ENCODE measurements at places on chromosomes 1 and 21.

DNA sequence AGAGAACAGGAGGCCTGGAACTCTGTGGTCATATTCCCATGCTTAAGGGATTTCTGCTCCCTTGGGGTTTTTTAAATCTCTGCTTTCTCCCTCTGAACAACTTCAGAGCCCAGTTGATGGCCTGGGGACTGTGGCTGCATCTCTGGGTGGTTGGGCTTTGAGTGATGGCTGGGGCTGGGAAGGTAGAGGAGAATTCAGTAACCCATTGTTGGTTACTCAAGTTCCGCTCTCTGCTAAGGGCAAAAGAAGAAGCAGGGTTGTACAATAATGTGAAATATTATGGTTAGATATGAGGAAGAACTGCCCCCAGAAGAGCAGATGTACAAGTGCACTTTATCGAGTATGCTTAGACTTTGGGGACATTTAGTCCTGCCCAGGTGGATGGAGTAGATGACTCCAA, 72.1 kb upstream of the CNTN2 start:
- DNase-seq = no peak

DNA sequence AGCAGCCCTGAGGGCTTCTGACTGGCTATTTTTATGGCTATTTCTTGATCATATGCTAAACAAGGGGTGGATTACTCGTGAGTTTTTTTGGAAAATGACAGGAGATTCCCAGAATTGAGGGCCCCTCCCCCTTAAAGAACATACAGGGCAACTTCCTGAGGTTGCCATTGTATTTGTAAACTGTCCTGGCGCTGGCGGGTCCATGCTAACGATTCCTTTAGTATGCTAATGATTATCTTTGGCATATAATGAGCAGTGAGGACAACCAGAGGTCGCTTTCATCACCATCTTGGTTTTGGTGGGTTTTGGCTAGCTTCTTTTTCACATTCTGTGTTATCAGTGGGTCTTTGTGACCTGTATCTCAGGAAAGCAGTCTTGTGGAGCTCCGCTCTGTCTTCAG, 24.1 kb downstream of the FMN2 start:
- no peak for DNase-seq

GRCh38 chr1:246790833-246791232, 66.6 kb downstream of the SCCPDH start:
- DNase-seq = no peak

DNA sequence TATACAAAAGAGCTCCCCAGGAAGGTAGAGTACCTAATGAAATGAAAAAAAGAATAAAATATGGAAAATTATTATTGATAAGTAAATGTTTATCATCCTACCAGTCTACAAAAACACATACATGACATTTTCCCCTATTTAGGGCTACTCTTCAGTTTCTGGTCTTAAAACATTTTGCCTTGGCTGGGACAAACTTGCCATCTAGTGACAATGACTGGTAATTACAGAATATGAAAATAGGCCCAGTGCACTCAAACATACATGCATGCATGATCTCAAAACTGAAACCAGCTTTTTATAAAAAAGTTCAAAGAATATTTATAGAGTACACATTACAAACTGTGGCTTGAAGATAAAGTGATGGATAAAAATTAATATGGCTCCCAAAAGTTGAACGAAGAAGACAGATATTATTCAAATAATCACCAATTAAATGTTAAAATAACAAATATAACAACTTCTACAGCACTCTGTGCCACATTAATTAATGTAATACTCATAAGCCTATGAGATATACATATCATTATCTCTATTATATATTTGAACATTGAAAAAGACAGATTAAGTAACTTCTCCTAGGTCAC, 10.5 kb upstream of the RNPC3 start:
- peak; percentile 50 for DNase-seq

- peak; percentile 85 for DNase-seq
Measured at GRCh38 chr1:169312084-169312954, 55.3 kb downstream of the NME7 start.

- no peak for DNase-seq
Measured at GRCh38 chr1:116674011-116674531, 6.5 kb upstream of the IGSF3 start.

- no peak for DNase-seq
Measured at GRCh38 chr1:79711001-79711431, 704.5 kb upstream of the ADGRL4 start.

DNA sequence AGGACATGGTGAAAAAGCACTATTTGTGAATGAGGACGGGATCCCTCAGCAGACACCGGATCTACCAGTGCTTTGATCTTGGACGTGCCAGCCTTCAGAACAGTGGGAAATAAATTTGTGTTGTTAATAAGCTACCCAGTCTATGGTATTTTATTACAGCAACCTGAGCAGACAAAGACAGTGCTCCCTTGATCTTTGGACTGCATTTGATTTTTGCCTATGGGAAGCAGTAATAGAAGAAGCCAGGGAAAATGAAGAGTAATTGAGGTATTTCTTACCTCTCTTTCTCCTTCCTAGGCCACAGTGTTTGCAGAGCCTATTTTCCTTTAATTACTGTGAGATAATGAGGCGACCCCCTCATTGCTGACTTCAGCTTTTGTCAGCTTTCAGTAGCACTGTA, 87.9 kb downstream of the PDE4B start:
- no peak for DNase-seq

- DNase-seq = no peak
Measured at GRCh38 chr21:45029298-45029947, 45.0 kb upstream of the ADARB1 start.

- no peak for DNase-seq
Measured at GRCh38 chr1:232252546-232253118, 377.3 kb downstream of the SIPA1L2 start.

GRCh38 chr1:58704616-58705021, 4.8 kb upstream of the MYSM1 start:
- no peak for DNase-seq

GRCh38 chr21:15841856-15842564, 112.2 kb downstream of the USP25 start:
- no peak for DNase-seq

DNA sequence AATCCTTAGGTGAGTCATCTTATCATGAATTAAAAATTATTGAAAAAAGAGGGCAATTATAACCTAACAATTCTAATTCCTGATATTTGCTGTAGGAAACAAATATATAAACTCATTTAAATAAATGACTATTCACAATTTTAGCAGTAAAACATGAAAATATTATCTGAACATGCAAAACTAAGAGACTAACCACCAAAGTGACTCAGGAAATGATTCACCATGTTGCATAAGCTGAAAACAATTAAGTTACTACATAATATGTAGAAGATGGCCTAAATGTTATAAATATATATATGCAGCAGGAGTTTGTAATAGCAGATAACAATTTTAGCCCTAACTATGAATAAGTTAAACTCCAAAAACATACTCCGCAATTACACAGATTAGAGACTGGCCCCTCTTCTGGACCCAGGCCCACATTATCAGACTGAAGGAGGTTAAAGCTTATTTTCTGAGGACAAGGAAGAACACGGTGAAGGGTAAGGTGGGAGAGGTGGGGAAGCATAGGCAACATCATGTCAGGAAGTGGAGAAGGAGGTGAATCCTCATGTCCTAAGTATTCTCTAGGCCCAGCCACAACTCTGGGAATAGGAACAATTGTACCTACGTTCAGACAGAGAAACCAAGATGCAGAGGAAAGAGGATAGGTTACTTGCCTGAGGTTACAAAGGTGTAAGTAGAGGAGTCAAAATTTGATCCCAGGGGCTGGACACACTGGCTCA, 15.6 kb upstream of the AIM2 start:
- no peak for DNase-seq

- DNase-seq = no peak
Measured at GRCh38 chr21:17858747-17859146, 39.6 kb upstream of the C21orf91 start.

DNA sequence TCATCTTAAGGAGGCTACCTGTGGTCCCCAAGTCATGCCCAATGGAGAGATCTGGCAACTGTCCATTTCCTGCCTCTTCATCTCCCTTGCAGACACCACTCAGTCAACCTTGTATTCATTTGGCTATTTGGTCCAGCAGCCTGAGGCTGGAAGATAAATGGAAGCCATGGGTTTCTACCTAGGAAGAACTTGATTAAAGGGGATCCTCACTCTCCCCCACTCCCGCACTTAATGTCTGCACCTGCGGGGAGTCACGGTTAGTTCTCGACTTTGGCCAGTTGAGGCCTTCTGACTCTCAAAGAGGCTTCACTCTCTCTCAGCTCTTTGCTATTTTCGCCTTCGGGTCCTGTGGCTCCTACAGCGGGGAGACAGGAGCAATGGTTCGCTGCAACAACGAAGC, 8.4 kb upstream of the ATXN7L2 start:
- no peak for DNase-seq

- no peak for DNase-seq
Measured at GRCh38 chr1:220339581-220339980, 67.3 kb upstream of the RAB3GAP2 start.

- no peak for DNase-seq
Measured at GRCh38 chr1:102315096-102315495, 318.4 kb upstream of the OLFM3 start.

GRCh38 chr1:216237927-216238542, 185.2 kb downstream of the USH2A start:
- no peak for DNase-seq

- DNase-seq = no peak
Measured at GRCh38 chr1:33321178-33321577, 280 bp upstream of the A3GALT2 start.

GRCh38 chr1:88463401-88463985, 220.6 kb upstream of the PKN2 start:
- DNase-seq = no peak

Measured in activated CD4-positive, alpha-beta T cell treated with anti-CD3 and anti-CD28 coated beads, Interleukin-2, amount 50 U/mL, for 16 hours (primary cell).